ENCODE measurements at places on chromosomes 11 and 22. TPM values are rescaled to one million over a fixed set of nuclear protein-coding genes. Genes with fewer than 3 reads are reported as not detected.

Gene ART5
- 0.47 TPM for total RNA-seq

Gene TRIM49
- total RNA-seq: not detected

Gene NAALAD2
- 2.3 TPM for total RNA-seq

DNA sequence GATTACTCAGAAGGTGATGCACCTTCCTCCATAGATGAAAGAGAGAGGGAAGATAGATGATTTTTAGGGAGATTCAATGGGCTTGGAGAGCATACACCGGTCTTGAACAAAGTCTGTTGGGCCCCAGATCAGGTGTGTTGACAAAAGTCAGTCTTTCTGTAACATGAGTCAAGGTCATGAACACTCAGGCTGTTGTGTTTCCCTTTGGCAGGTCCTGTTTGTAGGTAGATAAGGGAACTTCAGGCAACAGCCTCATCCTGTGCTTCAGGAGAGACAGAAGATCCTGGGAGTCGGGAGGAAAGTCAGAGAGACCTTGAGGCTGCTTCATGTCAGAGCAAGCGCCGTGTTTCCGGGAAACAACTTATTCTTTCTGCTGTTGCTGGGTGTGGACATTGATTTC lies 703.1 kb downstream of the BRD1 start:
- no peak for DNase-seq

GRCh38 chr22:38861170-38861876 lies 10.7 kb downstream of the CBX6 start:
- DNase-seq: no peak

GRCh38 chr11:1152316-1153104 lies 5.2 kb upstream of the MUC5AC start:
- no peak for DNase-seq

- no peak for DNase-seq
These were observed 3.1 kb upstream of the RAPSN start for GRCh38 chr11:47451990-47452389.

- peak; percentile 52 for DNase-seq
These were observed 40.0 kb downstream of the TENM4 start for GRCh38 chr11:79400717-79401330.

DNA sequence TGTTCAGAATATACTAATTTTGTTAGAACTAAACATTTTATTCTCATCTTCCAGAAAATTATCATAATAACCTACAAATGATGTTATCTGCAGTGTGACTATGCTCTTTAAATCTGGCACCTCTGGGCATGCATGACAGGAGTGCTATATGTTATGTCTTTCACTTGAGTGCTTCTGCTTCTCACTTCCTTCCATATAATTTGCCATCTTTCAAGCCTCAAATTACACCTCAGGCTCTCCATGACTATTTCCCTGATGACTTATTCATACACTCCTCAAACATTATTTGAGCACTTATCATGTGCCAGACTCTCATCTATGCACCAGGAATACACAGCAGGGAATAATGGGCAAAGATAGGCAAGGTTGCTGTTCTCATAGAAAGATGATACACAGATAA lies 219.3 kb upstream of the POU2AF2 start:
- no peak for DNase-seq

DNA sequence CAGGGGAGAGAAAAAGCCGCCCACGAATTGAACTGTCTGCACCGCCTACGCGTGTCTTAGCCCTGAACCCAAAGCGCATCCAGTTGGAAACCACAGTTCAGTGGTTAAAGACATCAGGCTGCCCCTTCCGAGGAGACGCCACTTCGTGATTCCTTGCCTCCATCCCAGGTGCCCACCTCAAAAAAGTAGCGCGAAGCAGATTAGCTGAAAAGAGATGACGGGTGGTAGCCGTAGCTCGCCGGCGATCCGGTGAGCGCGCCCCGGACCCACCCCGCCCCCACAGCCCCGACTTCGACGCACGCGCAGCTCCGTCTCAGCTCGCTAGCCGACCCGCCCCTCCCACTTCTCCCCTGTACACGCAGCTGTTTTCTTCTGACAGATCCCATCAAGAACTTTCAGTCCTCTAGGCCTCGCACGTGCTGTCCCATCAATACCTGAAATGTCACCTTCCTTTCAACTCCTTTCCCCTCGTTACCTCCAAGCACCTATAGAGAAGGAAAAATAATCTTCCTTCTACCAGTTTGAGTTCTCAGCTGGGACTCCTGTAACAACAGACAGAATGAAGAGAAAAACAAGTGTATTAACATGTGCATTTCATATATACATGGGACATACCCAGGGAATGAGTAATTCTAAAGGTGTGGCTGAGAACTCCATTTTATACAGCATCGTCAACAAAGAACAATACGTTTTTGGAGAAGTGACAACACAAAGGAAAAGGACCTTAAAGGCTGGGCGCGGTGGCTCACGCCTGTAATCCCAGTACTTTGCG lies 49.5 kb downstream of the OR4D9 start:
- DNase-seq: peak; percentile 85

GRCh38 chr11:131823772-131824171 lies 453.4 kb downstream of the NTM start:
- DNase-seq: no peak

- no peak for DNase-seq
These were observed 68.4 kb downstream of the ELFN2 start for GRCh38 chr22:37358917-37359316.

DNA sequence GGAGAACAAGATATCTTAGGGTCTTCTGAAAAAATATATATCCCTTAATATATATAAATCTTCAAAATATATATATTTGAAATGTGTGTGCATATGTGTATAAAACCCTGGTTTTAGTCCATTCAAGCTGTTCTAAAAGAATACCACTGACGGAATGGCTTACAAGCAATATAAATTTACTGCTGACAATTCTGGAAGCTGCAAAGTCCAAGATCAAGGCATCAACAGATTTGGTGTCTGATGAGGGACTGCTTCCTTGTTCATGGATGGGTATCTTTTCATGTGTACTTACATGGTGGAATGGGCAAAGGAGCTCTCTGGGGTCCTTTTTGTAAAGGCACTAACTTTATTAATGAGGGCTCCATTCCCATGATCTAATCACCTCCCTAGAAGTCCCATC lies 6.8 kb downstream of the NXPE2 start:
- no peak for DNase-seq

DNA sequence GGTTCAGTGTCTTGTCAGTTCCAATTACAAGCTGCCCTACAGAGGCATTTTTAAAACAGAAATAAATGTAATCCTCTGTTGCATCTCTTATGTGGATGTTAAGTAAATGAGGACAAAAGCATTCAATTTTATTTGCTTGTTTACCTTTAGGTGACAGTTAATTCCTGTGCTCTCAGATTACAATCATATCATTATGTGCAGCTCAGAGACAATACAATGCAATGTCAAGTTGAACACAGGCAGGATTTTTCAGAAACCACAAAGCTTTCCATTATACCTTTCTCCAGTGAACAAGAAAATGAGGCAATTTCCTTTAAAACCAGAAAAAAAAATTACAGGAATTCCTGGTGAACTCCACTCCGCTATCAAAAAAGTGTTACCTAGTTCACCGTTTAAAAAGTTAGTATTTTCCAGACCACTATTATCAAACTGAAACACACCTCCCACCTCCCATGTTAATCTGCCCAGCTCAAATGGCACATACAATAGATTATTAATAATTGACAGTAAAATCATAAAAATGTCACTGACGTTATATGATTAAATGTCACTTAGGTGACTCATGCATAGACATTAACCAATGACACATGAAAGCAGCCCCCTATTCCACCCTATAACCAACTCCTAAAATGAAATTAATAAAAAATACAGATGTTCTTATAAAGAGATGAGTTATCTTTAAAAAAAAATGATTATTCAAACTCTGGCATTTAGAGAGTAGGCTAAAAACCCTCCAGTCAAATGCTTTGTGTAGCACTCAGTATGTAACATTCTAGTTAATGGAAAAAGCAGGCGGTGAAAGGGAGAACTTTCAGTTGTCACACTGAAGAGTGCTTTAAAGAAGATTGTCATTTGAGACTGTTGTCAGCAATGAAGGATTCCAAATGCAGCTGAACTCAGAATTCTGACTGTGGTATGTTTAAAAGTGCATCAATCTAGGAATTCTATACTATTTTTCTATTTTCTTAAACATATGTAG lies 98.6 kb downstream of the MUC15 start:
- DNase-seq: no peak

DNA sequence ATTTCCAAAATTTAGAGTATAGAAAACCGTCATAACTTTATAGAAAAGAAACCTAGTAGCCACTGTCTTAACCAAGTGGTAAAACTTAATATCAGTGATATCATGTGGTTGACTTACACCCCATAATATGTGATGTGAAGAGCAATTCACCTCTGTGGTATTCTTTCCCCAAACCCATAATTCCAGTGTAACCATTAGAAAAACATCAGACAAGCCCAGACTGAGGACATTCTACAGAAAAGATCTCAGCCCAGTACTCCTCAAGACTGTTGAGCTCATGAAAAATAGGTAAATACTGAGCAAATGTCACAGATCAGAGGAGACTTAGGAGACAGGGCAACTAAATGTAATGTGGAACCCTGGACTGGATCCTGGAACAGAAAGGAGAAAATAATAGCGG lies 134.6 kb downstream of the PGR start:
- DNase-seq: no peak

All from right cardiac atrium (tissue), 5 donors.